Activated CD4-positive, alpha-beta T cell treated with anti-CD3 and anti-CD28 coated beads, Interleukin-2, amount 50 U/mL, for 4 hours (primary cell): ENCODE measurements at places on chromosomes 1 and 21.

DNA sequence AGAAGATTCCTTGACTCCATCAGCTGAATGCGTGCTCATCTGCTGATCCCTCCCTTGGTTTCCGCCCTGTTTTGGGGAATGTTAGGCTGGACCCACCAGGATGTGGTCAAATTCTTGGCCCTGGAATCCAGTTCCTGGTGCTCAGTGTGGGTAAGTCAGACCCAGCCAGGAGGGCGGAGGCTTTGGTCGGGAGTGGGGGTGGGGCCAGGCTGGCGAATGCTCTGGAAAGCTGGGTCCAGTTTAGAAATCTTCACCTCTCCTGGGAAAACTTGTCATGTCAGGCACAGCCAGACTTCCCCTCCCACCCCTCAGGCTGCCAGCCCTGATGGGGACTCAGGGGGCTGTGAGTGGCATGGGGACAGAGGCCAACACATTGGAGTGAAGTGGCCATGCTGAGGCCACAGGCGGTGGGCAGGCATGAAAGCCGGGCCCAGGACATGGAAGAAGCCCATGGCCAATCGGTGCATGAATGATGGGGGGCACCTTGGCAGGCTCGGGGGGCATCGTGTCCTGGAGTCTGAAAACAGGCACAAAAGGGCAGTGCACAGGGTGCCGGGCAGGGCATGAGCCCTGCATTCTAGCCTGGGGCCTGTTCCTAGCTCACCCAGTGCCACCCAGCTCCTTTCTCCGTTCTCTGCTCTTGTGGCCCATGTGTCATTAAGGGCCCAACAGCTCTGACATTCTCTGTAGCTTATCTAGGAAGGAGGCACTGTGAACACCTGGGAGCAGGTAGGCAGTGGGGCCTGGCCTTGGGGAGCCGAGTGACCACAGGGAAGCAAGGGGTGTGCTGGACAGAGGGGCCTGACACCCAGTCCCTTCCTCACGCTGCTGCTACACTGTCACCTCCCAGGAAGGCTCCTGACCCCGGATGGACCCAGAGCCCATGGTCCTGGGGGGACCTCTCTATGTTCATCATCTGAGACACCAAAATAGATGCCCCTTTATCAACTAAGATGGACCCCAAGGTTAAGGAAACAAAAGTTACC is 14.6 kb upstream of the PADI1 start:
- DNase-seq: no peak

DNA sequence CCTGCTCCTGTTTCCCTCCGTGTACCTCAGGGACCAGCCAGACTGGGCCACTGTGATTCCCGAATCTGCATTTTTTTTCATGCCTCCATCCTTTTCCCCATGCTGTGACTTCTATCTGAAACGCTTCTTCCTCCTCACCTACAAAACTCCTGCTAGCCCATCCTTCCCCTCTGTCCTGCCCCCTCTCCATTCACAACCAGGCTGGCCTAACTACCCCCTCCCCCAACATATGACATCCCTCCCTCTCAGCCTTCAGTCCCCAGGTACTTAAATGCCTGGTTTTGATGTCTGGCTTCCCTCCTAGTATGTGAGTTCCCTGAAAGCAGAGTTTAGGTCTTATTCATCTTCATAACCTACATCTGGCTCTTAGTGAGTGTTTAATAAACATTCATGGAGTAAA is 82.7 kb downstream of the TAS1R2 start:
- DNase-seq: no peak

- no peak for DNase-seq
Measured at GRCh38 chr1:77399250-77400086, 117.6 kb downstream of the AK5 start.

DNA sequence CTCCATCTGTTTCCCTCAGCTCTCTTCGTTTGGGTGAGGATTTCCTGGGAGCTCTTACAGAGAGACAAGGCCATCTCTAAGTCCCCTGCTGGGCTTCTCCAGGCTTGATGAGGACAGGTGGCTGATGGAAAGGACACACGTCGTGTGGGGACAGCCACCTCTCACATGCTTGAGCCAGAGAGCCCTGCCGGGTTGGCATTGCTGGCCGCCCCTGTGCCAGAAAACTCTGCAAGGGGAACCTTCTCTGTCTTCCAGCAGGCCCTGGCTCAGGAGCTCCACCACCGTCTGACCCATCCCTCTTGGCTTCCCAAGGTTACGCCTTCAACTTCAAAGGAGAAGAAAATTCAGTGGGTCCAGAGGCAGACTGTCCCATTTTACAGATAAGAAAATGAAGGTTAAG is 82.8 kb downstream of the CASZ1 start:
- DNase-seq: no peak

GRCh38 chr1:234579967-234580366 is 30.0 kb downstream of the IRF2BP2 start:
- DNase-seq: no peak

DNA sequence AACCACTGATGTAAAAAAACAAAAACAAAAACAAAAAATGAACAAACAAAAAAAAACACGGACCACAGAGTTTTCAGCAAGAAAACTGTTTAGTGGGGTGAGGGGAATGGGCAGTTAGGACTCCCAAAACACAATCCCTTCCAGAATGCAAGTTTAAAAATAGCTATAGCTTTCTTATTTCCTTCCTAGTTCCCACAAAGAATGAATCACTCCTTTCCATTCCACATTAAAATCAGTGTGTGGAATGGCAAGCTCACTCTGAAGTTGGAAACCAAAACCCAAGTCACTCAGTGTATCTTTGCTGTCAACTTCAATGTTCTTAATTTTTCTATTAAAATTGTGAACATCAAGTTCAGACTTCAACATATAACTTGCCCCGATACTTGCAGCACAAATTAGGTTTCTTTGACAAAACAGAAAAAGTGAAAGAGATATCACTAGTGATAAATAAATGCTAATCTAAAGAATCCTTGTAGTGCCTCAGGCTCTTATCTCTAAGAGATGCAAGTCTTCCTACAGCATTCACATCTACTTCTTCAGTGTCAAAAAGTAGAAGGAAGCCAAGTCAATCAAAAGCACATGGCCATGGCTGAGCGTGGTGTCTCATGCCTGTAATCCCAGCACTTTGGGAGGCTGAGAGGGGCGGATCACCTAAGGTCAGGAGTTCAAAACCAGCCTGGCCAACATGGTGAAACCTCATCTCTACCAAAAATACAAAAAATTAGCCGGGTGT is 45.5 kb downstream of the TOR3A start:
- no peak for DNase-seq

DNA sequence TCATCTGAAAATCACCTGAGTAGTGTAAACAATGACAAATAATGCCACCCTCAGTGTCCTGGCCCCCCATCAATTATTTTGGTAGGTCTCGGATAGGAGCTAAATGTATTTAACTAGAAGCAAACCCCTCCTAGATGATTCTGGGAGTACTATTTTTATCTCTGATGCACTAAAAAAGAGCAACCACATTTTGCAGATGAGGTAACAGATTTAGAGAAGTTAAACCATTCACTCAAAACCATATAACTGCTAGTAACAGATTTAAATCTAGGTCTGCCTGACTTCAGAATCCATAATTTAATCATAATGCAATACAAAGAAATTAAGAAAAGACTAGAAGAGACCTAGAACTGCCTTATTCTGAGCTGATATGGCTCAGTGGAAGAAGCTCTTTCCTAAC is 17.3 kb upstream of the PTCH2 start:
- DNase-seq: no peak

DNA sequence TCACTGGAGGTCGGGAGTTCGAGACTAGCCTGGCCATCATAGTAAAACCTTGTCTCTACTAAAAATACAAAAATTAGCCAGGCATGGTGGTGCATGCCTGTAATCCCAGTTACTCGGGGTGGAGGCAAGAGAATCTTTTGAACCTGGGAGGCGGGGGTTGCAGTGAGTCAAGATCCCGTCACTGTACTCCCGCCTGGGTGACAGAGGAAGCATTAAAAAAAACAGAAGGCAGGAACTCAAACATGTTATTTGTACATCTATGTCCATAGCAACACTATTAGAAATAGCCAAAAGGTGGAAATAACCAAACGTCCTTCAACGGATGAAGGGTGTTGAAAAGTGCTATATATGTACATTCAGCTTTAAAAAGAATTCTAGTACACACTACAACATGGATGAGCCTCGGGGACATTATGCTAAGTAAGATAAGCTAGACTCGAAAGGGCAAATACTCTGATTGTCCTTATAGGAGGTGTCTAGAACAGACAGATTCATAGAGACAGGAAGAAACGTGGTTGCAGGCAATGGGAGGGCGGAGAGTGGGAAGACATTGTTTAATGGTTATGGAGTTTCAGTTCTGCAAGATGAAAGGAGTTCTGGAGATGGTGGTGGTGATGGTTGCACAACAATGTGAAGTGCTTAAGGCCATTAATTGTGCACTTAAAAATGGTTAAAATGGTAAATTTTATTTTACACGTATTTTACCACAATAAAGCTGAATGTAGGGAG is 19.2 kb downstream of the NLRP3 start:
- no peak for DNase-seq

GRCh38 chr21:46675595-46676280 is 40.3 kb downstream of the PRMT2 start:
- no peak for DNase-seq

DNA sequence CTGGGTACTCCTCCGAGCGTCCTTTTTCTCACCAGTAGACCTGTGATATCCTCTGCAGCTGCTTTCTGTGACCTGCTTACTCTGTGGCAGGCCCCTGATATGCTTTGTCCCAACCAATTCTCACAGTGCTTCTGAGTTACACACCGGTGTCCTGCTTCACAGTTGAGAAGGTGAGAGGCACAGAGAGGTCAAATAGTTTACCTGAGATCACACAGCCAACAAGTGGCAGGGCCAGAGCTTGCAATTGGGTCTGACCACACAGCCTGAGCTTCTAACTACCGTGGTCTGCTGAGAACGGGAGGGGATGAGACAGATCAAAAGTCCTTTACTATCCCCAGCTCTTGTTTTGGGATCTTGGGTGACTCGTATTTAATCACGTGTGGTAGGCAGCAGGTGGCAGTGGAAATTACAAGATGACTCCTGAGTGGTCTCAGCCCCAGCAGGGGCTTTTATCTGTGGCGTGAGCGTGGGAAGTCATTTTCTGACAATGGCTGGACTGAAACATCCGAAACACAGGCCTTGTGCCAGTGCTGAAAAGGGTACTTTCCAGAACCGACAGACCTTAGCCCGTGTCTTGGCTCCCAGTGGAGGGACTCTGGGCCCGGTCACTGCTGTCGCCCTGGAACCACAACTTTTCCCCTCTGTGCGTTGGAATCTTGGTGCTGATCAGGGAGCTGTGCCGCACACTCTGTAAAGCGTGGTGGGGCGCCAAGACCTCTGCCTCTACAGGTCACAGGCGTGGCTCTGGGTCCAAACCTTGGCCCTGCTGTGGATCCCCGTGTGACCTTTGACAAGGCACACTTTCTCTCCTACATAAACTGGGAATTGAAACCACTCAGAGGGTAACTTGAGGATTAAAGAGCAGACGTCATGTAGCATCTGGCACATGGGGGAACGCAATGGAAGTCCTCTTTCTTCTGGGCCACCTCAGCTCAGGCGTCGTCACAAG is 11.9 kb downstream of the THEMIS2 start:
- DNase-seq: no peak

GRCh38 chr1:147628441-147628840 is 41.9 kb downstream of the ACP6 start:
- DNase-seq: no peak

DNA sequence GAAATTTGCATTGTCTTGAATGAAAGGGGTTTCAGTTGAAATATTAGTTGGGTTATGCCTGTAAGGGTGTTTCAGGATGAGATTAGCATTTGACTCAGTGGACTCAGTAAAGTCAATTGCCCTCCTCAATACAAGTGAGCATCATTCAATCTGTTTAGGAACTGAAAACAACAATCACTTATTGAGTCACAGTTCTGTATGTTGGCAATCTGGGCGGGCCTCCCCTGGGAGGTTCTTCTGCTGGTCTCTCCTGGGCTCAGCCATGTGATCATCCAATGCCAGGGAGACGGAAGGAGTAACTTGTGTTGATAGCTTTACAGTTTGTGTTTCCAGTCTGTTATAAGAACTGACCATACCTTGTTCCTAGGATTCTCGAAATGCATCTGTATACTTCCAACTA is 262.9 kb upstream of the RUNX1 start:
- DNase-seq: no peak

- DNase-seq: no peak
Measured at GRCh38 chr1:46394872-46395465, 852 bp downstream of the FAAH start.

DNA sequence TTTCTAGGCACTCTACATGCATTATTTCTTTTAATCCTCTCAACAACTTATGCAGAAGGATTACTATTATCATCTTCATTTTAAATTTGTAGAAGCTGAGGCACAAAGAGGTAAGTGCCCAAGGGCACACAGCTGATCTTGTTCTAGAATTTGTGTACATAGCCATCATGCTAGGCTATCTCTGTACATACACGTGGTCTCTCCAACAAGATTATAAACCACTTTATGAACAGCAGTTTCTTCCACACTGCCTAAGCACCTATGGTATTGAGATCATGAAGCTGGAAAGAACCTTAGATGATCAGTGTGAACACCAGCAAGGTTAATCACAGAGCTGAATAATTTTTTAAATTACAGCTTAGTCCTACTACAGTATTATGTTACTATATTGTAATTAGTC is 28.9 kb downstream of the UCHL5 start:
- DNase-seq: no peak

- DNase-seq: no peak
Measured at GRCh38 chr1:117860896-117861610, 68.4 kb downstream of the GDAP2 start.

DNA sequence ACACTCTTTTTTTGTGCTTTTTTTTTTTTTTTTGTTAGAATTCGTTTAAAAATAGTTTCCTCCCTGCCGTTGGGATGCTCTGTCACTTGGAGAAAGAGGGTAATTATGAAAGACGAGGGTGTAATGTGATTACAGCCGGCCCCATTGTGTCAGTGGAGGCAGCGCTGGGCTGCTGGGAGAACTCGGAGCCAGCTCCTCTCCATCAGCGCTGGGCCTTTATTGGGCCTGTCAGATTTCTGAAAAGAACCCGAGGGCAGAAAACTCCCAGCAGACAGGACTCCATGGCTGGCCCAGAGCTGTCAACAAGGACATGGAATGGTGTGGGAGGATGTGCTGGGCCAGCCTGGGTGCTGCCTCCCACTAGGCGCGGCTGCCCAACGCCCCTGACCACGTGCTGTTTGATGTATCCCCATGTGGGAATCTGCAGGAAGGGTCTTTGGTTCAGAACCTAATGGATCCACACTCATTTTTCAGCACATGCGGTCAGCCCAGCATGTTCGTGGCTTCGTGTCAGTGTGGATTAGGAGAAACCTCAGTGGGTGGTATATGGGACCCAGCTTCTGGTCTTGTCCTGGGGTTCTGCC is 222.6 kb upstream of the KIAA0040 start:
- no peak for DNase-seq

GRCh38 chr21:36450511-36450910 is 29.4 kb downstream of the CLDN14 start:
- DNase-seq: no peak
